ENCODE measurements at places on chromosomes 16 and 17. TPM values are rescaled to one million over a fixed set of nuclear protein-coding genes. Genes with fewer than 3 reads are reported as not detected.

Gene SEPTIN1
- 0.11 TPM for total RNA-seq

Gene KCNAB3
- 0.52 TPM for total RNA-seq

Gene BEAN1
- total RNA-seq = 0.11 TPM

Gene TXNDC11
- 35.3 TPM for total RNA-seq

Gene CAPNS2
- 0.65 TPM for total RNA-seq

Gene CSH1
- total RNA-seq = not detected

Gene HSD11B2
- total RNA-seq = not detected

Gene ALOX12
- 0.11 TPM for total RNA-seq

Gene G6PC1
- total RNA-seq = not detected

Gene TNFRSF13B
- total RNA-seq = not detected

Gene CCL23
- not detected for total RNA-seq

Gene SUZ12
- total RNA-seq = 31.1 TPM

Gene C16orf89
- 0.13 TPM for total RNA-seq

Gene ABCA8
- 23.7 TPM for total RNA-seq

Gene PRR35
- 0.11 TPM for total RNA-seq

Gene LGALS9B
- total RNA-seq = not detected

Gene HOXB4
- not detected for total RNA-seq

Gene MILR1
- total RNA-seq = 4.4 TPM

Gene GPRC5C
- total RNA-seq = 20.1 TPM

Gene FADS6
- not detected for total RNA-seq

Gene CA5A
- not detected for total RNA-seq

Gene PHOSPHO1
- total RNA-seq = 0.11 TPM

Gene CTRB2
- total RNA-seq = not detected

Gene HSD17B2
- 0.76 TPM for total RNA-seq

Gene C17orf67
- 0.76 TPM for total RNA-seq

Gene ASPA
- 0.26 TPM for total RNA-seq

Gene DNASE1L2
- 0.26 TPM for total RNA-seq

Gene MYOCD
- 7.7 TPM for total RNA-seq

Gene PIK3R6
- total RNA-seq = not detected

Gene CDH11
- 468 TPM for total RNA-seq

Gene KRT25
- not detected for total RNA-seq

Gene HID1
- total RNA-seq = 0.32 TPM

Gene CMTM4
- 24.3 TPM for total RNA-seq

Gene PLCG2
- 0.54 TPM for total RNA-seq

Gene CNGB1
- total RNA-seq = not detected

Gene METTL26
- total RNA-seq = 64.2 TPM

Gene UMOD
- total RNA-seq = not detected

Gene NEUROD2
- not detected for total RNA-seq

Gene VAMP2
- total RNA-seq = 4.1 TPM

Gene CHST6
- 0.65 TPM for total RNA-seq

Gene GPR142
- not detected for total RNA-seq

Gene CCL14
- not detected for total RNA-seq

Gene SYT17
- 0.13 TPM for total RNA-seq

Gene KRTAP4-4
- not detected for total RNA-seq

Gene SALL1
- total RNA-seq = not detected

Gene ZNF385C
- not detected for total RNA-seq

Gene HELZ
- total RNA-seq = 64.9 TPM

Gene ZFP3
- total RNA-seq = 3.6 TPM

Gene MEIOB
- total RNA-seq = 0.32 TPM

Gene CD79B
- total RNA-seq = 14.1 TPM

Gene FBXW10
- not detected for total RNA-seq

Gene PIK3R5
- not detected for total RNA-seq

Gene C16orf74
- 2.7 TPM for total RNA-seq

Gene SDK2
- total RNA-seq = 8.1 TPM

Data from articular chondrocyte of knee joint (primary cell).